ENCODE measurements at places on chromosomes 4 and X. TPM values are rescaled to one million over a fixed set of nuclear protein-coding genes. Genes with fewer than 3 reads are reported as not detected.

Gene GAGE12E
- total RNA-seq, result not detected

Gene RAB33A
- 0.11 TPM for total RNA-seq

Gene RHOXF2B
- total RNA-seq, result not detected

Gene RHOXF2
- total RNA-seq, result not detected

All from A549 treated with dexamethasone at 1 μM for 4 hours (cell line).